Stimulated activated CD8-positive, alpha-beta memory T cell treated with anti-CD3 and anti-CD28 coated beads, Interleukin-15, amount 100 ng/mL, for 4 hours (primary cell): ENCODE measurements at places on chromosomes 6 and 20.

- DNase-seq, result no peak
Observed at GRCh38 chr20:59749301-59749700, 145.0 kb downstream of the PHACTR3 start.

DNA sequence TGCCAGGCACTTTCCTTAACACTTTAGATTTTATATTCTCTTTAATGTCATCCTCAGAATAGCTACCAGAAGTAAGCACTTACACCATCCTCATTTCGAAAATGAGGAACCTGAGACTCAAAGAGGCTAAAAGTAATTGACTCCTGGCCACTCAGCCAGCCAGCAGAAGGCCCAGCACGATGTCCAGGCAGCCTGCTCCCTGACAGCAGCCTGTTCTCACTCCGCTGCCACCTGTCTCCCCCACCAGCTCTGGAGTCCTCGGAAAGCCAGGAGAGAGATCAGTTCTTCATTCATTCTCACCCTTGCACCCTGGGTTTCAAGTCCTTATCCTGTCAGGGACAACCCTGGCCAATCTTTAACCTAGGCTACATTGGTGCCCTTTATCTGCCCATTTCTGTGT lies 174.0 kb downstream of the SASH1 start:
- DNase-seq, result no peak

- DNase-seq, result no peak
Observed at GRCh38 chr20:2699775-2700413, 7.3 kb downstream of the EBF4 start.

DNA sequence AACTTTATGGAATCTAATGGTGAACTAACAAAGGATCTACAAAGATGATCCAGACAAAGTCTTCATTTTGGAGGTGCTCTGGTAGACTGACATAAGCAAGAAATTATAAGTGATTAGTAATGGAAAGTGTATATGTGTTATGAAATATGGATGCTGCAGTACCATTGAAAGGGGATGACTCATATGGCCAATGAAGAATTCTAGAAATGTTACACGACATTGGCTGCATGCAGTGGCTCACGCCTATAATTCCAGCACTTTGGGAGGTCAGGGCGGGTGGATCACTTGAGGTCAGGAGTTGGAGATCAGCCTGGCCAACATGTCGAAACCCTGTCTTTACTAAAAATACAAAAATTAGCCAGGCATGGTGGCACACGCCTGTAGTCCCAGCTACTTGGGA lies 23.5 kb downstream of the CFAP206 start:
- no peak for DNase-seq

GRCh38 chr6:133244519-133244918 lies 3.4 kb downstream of the EYA4 start:
- no peak for DNase-seq

GRCh38 chr20:52867305-52867704 lies 104.9 kb upstream of the TSHZ2 start:
- DNase-seq, result no peak

DNA sequence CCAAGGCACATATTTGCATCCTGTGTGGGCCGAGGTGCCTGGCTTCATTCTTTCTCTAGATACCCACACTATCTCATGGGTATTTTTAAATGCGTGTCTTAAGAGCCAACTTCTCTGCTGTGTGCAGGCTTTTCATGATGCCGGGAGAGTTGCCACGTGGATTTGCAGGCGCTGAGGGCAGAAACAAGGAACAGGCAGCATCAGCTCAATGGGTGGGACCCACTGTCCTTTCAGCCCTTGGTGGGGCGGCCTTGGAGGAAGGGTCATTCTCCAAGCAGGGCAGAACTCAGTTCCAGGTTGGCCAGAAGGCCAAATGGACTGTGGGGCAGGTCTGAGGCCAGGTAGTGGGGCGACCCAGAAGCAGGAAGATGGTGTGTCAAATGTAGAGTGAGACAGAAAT lies 84.7 kb downstream of the PHACTR3 start:
- no peak for DNase-seq

DNA sequence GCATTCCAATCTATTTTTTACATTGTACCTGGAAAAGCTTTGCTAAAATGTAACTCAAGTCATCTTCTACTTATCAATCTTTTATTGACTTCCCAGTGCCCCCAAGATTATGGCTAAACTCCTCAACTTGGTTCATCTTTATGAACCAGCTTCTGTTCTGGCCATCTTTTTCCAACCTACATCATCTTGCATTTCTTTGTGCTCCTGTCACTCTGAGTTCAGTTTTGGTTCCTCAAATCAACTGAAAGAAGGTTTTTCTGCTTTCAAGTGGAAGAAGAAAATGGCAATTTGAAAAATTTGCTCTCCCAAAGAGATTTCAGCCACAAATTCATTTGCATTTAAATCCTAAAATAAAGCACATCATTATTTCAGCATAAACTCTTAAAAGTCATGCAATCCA lies 41.8 kb downstream of the GPX5 start:
- DNase-seq, result no peak

- no peak for DNase-seq
Observed at GRCh38 chr6:7673063-7673536, 52.8 kb upstream of the BMP6 start.

GRCh38 chr6:129485746-129486145 lies 224.2 kb downstream of the ARHGAP18 start:
- no peak for DNase-seq

- no peak for DNase-seq
Observed at GRCh38 chr6:16067568-16067967, 61.3 kb upstream of the MYLIP start.

DNA sequence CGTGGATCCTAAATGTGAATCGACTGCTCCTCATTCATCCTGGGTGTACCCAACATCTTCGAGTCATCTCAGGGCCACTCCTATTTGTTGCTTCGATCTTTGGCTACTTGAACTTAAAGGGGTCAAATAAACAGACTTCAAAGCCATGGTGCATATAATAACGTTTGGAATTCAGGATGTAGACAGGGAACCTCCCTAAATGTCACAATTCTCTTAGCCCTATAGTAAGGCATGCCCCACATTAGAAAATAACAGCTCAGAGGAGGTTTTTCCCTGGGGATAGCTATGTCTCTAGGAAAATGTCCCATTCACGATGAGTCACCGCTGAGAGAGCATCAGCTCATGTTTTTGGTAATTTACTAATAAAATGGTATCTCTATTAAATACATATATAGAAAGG lies 54.8 kb upstream of the BMP6 start:
- DNase-seq, result no peak

GRCh38 chr6:45447005-45447404 lies 69.3 kb upstream of the SUPT3H start:
- no peak for DNase-seq

- no peak for DNase-seq
Observed at GRCh38 chr6:140661691-140662090, 1287.2 kb upstream of the CITED2 start.

DNA sequence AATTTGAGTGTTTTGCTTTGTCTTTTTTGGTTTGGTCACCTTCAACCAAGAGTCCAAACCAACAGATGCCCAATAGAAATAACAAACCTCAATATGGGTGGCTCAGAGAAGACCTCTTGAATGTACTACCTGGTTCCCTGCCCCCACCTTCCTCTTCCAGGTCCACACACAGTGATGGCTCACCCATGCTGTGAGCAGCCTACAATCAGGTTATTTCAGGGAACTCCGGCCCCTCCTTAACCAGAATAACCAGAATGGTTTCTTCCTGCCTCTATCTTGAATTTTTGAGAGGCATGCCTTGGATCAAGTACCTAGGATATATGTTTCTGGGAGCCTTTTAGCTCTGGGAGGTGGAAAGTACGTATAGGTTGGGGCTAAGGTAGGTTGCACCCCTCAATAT lies 327.1 kb upstream of the PRDM1 start:
- no peak for DNase-seq

- DNase-seq, result no peak
Observed at GRCh38 chr6:74249658-74250057, 553.7 kb downstream of the CD109 start.

GRCh38 chr6:74734901-74735300 lies 471.0 kb downstream of the COL12A1 start:
- DNase-seq, result no peak

GRCh38 chr6:144528743-144529425 lies 243.7 kb downstream of the UTRN start:
- no peak for DNase-seq

DNA sequence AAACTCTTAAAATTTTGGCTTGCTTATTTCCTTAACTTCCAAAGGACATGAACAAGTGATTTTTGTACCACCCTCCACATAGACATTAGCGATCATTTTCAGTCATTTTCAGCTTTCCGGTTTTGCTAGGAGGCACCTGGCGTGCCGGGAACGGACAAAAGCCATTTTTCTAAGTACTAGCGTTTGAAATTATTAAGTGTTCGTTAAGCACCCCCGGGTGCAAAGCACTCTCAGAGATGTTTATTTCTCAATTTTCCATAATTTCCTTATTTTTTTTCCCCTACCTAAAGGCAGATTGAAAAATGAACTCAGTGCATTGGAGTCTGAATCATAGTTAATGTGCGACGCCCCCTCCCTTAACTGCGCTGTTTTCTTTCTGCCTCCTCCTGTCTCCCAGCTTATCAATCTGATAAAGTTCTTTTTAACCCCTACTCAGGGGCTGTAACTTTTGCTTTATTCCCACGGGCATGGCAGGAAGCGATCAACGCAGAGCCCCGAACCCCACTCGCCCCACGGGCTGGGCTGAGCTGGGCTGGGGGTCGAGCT lies 58.2 kb downstream of the ZNF831 start:
- no peak for DNase-seq

- no peak for DNase-seq
Observed at GRCh38 chr6:111759331-111759835, 113.9 kb downstream of the FYN start.

GRCh38 chr20:17640875-17641378 lies 41.1 kb downstream of the RRBP1 start:
- DNase-seq, result no peak

DNA sequence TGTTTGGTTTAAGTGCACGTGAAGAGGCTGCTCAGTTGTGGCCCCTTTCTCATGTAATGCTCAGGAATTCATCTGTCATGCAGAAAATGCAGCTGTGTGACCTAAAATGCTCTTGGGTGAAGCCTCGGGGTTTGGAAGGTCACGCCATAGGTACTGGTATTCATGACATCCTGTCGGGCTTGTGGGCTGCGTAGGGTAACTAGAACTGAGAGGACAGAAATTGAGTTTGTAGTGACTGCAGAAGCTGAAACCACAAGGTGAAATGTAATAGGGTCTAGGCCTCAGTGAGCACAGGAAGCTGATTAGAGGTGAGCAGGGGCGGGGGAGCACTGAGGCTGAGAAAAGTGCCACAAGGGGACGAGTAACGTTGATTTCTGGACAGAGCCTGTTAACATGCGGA lies 128.8 kb downstream of the SOBP start:
- DNase-seq, result peak; percentile 11
